HCT116 (cell line): ENCODE measurements at places on chromosomes 16 and 17.

- DNase-seq, result peak; percentile 65
Observed at GRCh38 chr16:56679818-56680217, 2.5 kb upstream of the MT1X start.

- peak; percentile 74 for DNase-seq
Observed at GRCh38 chr16:5033256-5034166, at the start of gene NAGPA. NAGPA (minus strand) TSS chr16:5033935; CDS start chr16:5033914, 21 bp downstream.

DNA sequence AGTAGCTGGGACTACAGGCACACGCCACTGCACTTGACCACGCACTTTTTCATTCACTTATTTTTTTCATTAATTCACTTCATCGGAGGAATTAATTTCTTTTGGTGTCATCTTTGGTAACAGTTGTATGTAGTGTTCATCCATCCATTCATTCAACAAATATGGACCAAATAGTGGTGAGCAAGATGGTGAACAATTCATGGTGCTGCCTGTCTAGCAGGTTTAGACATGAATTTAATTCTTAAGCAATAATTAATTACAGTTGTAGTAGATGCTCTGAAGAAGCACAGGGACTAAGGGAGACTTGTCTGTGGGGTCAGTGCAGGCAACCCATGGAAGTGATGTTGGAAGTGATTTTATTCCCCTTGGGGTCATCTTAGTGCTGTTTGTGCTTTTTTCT lies 22.4 kb downstream of the GDE1 start:
- DNase-seq, result no peak

GRCh38 chr17:63805591-63805990 lies 21.6 kb upstream of the PSMC5 start:
- no peak for DNase-seq

GRCh38 chr16:87764600-87765472 lies 950 bp downstream of the KLHDC4 start:
- DNase-seq, result no peak

GRCh38 chr17:64216338-64217248 lies 46.5 kb downstream of the TEX2 start:
- DNase-seq, result no peak

DNA sequence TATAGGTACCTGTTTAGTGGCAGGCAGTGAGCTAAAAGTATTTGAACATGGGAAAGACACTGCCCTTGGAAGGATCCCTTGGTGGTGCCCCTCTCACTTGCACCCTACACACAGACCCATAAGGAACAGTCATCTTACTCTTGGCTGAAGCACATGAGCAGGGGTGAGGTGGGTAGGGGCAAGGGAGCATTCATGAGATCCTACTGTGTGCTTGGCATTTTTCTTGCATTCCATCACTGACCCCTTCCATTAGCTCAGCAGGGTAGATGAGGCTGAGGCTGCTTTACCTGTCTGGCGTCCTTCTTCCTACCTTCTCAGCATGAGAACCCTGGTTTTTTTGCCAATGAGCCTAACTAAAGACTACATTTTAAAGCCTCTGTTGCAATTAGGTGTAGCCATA lies 48.3 kb downstream of the CCT6B start:
- no peak for DNase-seq

DNA sequence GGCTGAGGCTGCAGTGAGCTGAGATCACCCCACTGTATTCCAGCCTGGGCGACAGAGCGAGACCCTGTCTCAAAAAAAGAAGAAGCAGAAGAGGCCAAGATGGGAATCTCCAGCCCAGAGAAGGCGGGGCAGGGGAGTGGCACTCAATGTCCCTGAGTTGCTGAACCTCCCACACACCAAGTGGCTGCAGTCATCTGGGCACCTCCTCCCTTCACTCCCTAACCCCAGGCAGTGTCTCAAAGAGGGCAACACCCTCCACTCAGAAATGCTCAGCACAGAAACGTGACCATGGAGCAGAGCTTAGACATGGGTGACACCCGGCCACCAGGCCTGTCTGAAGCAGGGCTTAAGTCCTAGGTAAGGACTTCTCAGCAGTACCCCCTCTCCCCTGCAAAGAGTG lies 36.3 kb upstream of the BCAR1 start:
- DNase-seq, result no peak

DNA sequence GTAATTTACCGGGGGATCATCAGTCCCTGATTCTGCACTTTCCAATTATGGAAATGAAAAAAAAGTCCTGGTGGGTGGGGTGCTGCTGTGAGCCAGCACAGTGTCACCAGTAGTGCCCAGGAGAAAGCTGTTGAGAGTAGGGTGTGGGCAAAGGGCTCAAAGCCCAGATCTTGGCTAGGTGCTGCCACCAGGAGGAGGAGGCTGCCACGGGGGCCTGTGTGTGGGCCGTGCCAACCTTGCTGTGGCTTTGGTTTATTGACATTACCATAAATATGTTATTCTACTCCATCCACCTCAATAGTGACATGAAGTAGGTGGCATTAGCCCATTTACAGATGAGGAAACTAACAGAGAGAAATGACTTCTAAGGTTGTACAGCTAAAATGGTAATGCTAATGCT lies 6.7 kb upstream of the PRPSAP2 start:
- no peak for DNase-seq

GRCh38 chr16:84943620-84944019 lies 67.7 kb downstream of the ZDHHC7 start:
- DNase-seq, result no peak

GRCh38 chr16:12097523-12098428 lies 121.2 kb downstream of the SNX29 start:
- DNase-seq, result no peak

- no peak for DNase-seq
Observed at GRCh38 chr17:8695241-8695640, 49.4 kb downstream of the CCDC42 start.

DNA sequence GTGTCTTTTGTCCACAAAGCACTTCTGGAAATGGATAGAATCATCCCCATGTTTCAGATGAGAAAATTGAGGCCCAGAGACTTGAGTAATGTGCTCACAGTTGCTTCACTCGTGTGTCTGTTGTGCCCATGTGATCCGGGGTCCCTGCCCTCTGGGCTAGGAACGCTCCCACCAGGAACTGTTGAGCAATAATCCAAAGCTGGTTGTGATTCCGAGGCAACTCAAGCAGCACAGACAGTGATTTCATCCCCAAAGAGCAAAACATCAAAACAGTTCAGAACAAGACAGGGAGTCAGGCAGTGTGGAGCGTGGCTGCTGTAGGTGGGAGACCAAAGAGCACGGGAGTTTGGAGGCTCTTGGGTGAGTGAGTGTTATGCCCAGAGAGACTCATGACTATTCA lies 205.0 kb upstream of the ASIC2 start:
- DNase-seq, result no peak

GRCh38 chr16:20614186-20615141 lies 38.3 kb upstream of the ACSM2B start:
- no peak for DNase-seq

DNA sequence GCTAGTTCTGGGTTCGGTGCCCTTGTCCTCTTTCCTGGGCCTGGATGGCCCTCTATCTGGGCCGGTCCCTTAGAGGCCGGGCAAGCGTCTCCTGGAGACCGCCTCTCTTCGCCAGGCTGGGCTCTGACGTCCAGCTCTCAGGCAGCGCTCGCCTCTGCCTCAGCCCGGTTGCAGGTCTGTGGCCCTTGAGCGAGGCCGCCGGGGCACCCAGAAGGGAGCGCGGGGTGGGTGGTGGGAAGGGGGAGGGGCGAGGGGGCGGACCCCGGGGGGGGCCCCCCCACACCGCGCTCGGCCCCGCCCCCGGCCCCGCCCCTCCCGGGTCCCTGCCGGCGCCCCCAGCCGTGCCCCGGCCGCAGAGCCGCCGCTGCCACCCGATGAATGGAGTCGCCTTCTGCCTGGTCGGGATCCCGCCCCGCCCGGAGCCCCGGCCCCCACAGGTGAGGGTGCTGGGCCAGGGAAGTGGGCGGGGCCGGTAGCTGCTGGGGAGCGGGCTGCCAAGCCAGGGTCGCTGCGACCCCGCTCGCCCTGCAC lies at the start of gene ARHGAP23:
Gene ARHGAP23 (plus strand): TSS at position 353 of the 531 bp plus-strand sequence. CDS start 22 bp downstream, at position 375.
- DNase-seq, result no peak

DNA sequence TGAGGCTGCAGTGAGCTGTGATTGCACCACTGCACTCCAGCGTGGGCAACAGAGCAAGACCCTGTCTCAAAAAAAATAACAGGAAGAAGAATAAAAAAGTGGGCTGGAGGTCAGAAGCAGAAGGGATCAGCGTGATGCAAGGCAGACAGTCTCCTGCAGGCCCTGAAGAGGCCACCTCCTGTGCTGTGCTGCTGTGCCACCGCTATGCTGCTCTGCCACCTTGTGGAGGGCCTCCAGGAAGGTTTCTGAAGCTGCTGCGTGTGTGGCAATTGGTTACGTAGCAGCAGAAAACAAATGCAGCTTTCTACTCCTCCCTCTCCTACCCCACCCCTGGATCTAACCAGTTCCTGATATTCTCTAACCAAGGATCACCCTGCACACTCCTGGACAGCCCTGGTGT lies 815.5 kb downstream of the KCNJ18 start:
- DNase-seq, result no peak

DNA sequence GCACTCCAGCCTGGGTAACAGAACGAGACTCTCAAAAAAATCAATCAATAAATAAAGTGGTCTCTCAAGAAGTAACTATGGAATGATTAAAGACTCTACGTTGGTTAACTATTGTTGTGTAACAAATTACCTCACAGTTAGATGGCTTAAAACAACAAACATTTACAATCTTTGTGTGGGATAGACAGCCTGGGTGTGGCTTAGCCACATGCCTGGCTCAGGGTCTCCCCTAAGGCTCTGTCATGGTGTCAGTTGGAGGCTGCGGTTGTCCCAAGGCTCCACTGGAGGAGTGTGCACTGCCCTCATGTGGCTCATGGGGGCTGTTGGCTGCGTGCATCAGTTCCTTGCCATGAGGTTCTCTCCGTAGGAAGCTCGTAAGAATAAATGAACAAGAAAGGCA lies 294.5 kb downstream of the SNX29 start:
- DNase-seq, result peak; percentile 12

DNA sequence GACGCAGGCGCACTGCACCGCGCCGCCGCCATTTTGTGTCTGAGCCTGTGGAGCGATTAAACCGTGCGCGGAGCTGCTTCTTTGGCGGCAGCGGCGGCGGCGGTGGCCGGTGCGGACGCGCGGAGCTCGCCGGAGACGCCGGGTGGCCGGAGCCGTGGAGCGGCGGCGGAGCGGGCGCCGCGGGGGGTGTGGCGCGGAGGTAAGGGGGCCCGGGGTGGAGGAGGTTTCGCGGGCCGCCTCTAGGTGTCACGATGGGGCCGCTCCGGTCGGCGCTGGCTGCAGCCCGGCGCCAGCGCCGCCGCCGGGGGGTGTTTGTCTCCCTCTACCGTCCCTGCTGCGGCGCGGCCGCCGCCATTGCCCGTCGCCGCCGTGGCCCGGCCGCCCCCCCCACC lies at the start of gene CTCF:
Gene CTCF (plus strand): TSS at position 1 of the 392 bp plus-strand sequence. CDS start 48,307 bp downstream, outside the sequence.
- peak; percentile 50 for DNase-seq

DNA sequence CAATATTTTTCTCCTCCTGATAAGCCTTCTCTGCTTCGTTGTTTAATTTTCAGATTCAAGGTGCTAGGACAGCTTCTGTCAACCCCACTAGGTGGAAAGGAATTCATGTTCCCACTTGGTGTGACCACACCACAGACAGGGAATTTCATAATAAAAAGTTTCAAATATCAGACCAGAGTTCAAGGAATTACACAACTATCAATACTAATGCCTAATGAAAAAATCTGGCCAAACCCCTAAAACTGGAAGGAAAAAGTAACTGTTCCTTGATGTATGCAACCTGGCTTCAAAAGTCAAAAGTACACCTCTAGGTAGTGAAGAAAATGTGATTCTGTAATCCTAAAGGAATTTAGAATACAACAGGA lies 87.8 kb upstream of the CORO6 start:
- DNase-seq, result no peak
